MCF 10A (cell line): ENCODE measurements at places on chromosomes 13 and 19. TPM values are rescaled to one million over a fixed set of nuclear protein-coding genes. Genes with fewer than 3 reads are reported as not detected.
A peak's percentile ranks its signal among the peaks of the same experiment; 100 is the strongest.

BRCA2 gene
- total RNA-seq, result 7.9 and 11.9 TPM in 2 replicates

CYP4F2 gene
- 0.14 and 0.59 TPM in 2 replicates for total RNA-seq

KANK2 gene
- 25.0 and 29.2 TPM in 2 replicates for total RNA-seq

ADM5 gene
- 1.8 and 2.9 TPM in 2 replicates for total RNA-seq

ZNF534 gene
- total RNA-seq, result not detected in 2 replicates

BRME1 gene
- total RNA-seq, result 0.75 and 1.8 TPM in 2 replicates

SLITRK6 gene
- 5.5 and 12.0 TPM in 2 replicates for total RNA-seq

- H3K27me3 ChIP-seq, result no peaks in the 10 kb centered on the region
- peak overlapping the region; percentile 79 for H3K27ac ChIP-seq
- H3K4me3 ChIP-seq, result peak overlapping the region; percentile 82
- H3K4me1 ChIP-seq, result peaks cover 19% of the 10 kb centered on the region
Measured at GRCh38 chr19:12800466-12800770, 1.2 kb downstream of the PRDX2 start.

DNA sequence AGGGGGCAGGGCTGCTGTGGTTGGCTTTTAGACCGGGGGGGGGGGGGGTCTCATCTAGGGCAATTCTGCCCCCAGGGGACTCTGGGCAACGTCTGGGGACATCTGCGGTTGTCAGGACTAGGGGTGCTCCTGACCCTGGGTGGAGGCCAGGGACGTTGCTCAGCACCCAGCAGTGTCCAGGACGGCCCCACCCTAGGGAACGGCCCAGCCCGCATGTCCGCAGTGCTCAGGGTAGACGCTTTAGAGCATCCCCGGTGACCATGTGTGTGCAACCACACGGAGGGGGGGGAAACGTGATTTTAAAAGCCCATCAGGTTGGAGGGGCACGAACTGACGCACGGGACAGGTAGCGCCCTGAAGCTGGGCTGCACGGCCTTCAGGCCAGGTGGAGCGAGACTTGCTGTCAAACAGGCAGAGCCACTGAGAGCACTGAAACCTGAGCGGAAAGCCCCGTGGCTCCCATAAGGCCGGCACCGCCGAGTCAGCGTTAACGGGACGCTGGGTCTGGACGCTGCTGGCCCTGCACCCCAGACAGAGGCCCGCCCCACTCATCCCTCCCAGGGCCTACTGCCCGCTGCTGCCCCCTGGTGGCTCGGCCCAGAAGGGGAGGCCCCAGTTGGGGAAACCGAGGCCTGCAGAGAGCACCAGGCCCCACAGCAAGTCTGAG, 8.3 kb downstream of the CACTIN start:
- no peaks in the 10 kb centered on the region for H3K4me1 ChIP-seq
- H3K4me3 ChIP-seq, result no peak overlapping the region
- no peak overlapping the region for H3K27ac ChIP-seq
- H3K36me3 ChIP-seq, result peaks cover 25% of the 10 kb centered on the region

DNA sequence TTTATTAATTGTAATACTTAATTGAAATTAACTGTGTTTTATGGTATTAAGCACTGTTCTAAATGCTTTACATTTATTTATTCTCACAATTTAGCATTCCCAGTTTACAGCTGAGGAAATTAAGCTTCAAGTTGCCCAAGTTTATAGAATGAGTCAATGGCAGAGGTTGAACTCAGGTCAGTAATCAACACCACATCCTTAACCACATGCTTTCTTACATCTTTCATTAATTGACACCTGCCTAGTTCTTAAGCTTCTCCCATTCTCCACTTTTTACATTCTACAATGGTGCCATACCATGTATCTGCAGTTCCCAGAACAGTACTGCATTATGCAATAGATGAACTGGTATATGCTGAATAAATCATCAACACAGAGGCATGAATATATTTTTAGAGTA, 11.7 kb upstream of the RBM26 start:
- H3K4me1 ChIP-seq, result no peaks in the 10 kb centered on the region
- no peaks in the 10 kb centered on the region for H3K27me3 ChIP-seq
- H3K4me3 ChIP-seq, result no peak overlapping the region
- H3K36me3 ChIP-seq, result no peaks in the 10 kb centered on the region

DNA sequence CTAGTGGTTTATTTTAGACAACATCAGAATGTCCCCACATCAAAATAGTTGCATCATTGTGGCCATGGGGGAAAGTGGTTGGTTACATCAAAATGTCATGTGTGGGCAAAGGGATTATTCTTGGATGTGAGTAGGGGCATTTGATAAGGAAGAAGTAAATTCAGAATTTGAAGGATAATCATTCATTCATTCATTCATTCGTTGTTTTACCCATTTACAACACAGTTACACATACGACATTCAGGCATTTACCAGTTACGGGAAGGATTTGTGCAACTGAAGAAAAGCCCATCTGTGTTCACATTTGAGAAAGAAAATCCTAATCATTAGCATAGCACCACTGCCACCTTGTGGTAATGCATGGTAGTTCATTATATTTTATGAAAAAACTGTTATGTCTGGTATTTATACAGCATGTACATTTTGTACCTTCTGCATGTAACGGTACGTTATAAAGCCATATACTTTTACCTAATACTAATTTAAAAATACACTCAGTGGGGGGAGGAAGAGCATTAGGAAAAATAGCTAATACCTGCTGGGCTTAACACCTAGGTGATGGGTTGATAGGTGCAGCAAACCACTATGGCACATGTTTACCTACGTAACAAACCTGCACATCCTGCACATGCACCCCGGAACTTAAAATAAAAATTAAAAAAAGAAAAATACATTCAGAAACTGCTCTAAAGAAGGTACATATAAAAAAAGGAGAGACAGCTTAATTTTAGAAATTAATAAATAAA, 62.1 kb downstream of the DGKH start:
- H3K36me3 ChIP-seq, result no peaks in the 10 kb centered on the region
- no peaks in the 10 kb centered on the region for H3K27me3 ChIP-seq
- H3K4me1 ChIP-seq, result peaks cover 26% of the 10 kb centered on the region
- H3K4me3 ChIP-seq, result no peak overlapping the region
- peak; percentile 82 for DNase-seq

DNA sequence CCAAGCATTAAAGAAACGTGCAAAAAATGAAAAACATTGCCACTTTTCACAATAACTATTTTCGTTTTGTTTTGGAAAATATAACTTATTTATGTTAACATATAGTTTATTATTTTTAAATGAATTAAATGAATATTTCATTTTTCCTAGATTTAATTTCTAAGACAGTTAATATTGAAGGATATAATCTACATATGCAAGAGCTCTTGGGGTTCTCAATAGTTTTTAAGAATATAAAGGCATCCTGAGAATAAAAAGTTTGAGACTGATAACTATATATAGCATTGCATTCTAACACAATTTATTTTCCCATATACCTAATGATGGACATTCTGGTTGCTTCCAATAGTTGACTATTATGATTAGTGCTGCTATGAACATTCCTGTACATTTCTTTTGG, 19.9 kb downstream of the ZNF461 start:
- H3K36me3 ChIP-seq, result peaks cover 36% of the 10 kb centered on the region
- DNase-seq, result no peak
- no peaks in the 10 kb centered on the region for H3K4me1 ChIP-seq
- H3K27ac ChIP-seq, result no peak overlapping the region
- no peak overlapping the region for H3K4me3 ChIP-seq

DNA sequence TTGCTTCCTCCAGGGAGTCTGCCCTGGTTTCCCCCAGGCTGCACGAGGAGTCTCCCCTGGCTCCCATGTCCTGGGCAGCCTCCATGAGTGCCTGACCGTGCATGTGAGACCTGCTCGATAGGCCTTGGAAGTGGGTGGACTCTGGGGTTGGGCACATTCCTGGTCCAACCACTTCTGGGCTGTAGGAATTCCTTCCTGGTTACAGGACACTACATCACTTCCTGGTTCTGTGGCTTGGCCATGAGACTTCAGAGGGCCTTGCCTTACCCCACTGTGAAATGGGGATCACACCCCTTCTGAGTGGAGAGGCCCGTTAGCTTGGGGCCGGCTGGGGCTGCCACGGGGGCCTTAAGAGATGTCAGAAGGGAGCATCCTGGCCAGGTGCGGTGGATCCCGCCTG, 4.0 kb upstream of the ZNF628 start:
- peak overlapping the region; percentile 71 for H3K27ac ChIP-seq
- H3K27me3 ChIP-seq, result no peaks in the 10 kb centered on the region
- peaks cover 8% of the 10 kb centered on the region for H3K4me1 ChIP-seq
- peak overlapping the region; percentile 65 for H3K4me3 ChIP-seq

- H3K36me3 ChIP-seq, result peaks cover 28% of the 10 kb centered on the region
- no peak overlapping the region for H3K4me3 ChIP-seq
- H3K27ac ChIP-seq, result no peak overlapping the region
- no peaks in the 10 kb centered on the region for H3K27me3 ChIP-seq
- DNase-seq, result peak; percentile 30
Measured at GRCh38 chr13:112849500-112849899, 119.5 kb upstream of the MCF2L start.

- H3K27me3 ChIP-seq, result no peaks in the 10 kb centered on the region
- H3K4me3 ChIP-seq, result no peak overlapping the region
- peaks cover 26% of the 10 kb centered on the region for H3K4me1 ChIP-seq
- H3K27ac ChIP-seq, result no peak overlapping the region
- DNase-seq, result no peak
- H3K36me3 ChIP-seq, result peaks cover 22% of the 10 kb centered on the region
Measured at GRCh38 chr13:97266332-97266731, 44.2 kb downstream of the MBNL2 start.

- no peak for DNase-seq
- H3K27ac ChIP-seq, result no peak overlapping the region
- H3K4me3 ChIP-seq, result no peak overlapping the region
- no peaks in the 10 kb centered on the region for H3K36me3 ChIP-seq
- H3K27me3 ChIP-seq, result peaks cover 11% of the 10 kb centered on the region
Measured at GRCh38 chr13:36126491-36126890, 4.7 kb downstream of the DCLK1 start.

DNA sequence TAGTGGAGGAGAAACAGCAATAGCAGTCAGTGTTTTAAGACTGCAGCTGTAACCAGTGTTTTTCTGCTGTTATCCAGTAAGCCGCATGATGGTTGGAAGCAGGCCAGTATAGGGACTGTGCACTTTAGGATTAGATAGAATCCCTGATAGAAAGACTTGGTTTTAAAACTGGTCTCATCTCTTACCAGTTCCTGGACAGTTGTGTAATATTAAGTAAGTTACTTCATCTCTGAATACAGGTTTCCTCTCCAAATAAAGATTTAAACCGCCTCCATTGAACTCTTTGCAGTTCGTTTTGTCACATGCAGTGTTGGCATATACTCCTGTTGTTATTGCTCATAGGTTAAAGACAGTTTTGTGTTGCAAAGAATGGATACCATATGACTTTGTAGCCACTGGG, 25.6 kb downstream of the URI1 start:
- H3K27me3 ChIP-seq, result no peaks in the 10 kb centered on the region
- peak; percentile 50 for DNase-seq
- no peaks in the 10 kb centered on the region for H3K36me3 ChIP-seq
- no peak overlapping the region for H3K27ac ChIP-seq
- no peak overlapping the region for H3K4me3 ChIP-seq

DNA sequence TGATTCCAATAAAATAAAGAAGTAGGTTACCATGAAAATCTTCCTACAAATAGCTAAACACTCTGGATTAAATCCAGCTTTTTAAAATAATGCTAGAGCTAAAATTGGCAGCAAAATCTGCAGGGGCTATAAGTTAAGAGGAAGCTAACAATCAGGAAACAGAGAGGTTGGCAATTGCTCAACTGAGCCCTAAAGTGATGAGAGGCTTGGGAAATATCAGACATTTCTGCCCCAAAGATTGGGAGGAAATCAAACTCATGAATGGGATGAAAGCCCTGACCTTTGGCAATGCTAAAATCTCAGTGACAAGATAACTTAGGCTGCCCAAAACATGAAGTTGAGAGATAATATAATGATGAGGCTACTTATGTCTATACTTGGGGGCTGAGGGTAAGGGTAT, 1437.9 kb downstream of the EFNB2 start:
- H3K4me3 ChIP-seq, result no peak overlapping the region
- DNase-seq, result no peak
- H3K27ac ChIP-seq, result no peak overlapping the region
- H3K36me3 ChIP-seq, result no peaks in the 10 kb centered on the region
